Fibroblast of lung (primary cell): ENCODE measurements at places on chromosomes 2 and 18. TPM values are rescaled to one million over a fixed set of nuclear protein-coding genes. Genes with fewer than 3 reads are reported as not detected.

UGT1A4 gene
- polyA plus RNA-seq, result not detected in 2 replicates

GRCh38 chr2:43831543-43832294 lies 6.9 kb downstream of the ABCG5 start:
- H3K27ac ChIP-seq, result no peak overlapping the region
- H3K4me3 ChIP-seq, result peak overlapping the region; percentile 30
- no peaks in the 10 kb centered on the region for H3K4me1 ChIP-seq
- H3K36me3 ChIP-seq, result no peaks in the 10 kb centered on the region
- DNase-seq, result no peak

MTA3 gene
- polyA plus RNA-seq, result 39.3 and 47.7 TPM in 2 replicates

DNA sequence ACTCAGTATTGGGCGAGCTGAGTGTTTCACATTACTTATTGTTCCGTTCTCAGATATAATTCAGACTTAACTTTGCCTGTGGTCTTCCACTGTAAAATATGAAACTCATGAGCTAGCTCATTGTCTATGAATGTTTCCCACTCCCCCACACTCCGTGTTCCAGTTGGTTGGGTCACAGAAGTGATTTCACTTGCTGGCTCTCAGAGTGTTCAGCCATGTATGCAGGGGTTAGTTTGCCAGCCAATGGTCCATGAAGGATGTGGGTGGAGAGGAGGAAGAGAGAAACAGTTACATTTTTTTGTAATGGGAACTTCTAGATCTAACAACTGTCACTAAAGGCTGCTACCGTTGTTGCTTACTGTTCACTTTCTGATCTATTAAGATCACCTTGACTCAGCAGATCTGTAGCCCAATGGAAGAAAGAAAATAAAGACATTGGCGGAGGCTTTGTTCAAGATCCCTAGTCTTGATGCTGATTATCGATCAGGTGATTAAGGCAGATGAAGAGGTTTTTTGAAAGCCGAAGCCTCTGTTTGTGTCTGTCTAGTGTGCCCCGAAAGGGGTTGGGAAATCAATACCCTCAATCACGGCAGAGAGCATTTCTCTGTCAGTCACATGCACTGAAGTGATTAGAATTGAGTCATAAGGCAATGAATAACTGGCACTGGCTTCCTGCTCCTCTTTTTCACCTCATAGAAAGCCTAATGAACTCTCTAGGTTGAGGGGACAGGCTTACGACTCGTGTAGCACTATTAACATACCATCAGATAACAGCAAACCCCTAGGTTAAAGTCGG lies 279.7 kb upstream of the FIGN start:
- no peak overlapping the region for H3K27ac ChIP-seq
- H3K27me3 ChIP-seq, result no peaks in the 10 kb centered on the region
- H3K4me3 ChIP-seq, result no peak overlapping the region
- no peak for DNase-seq
- H3K36me3 ChIP-seq, result no peaks in the 10 kb centered on the region

SCYGR4 gene
- not detected in 2 replicates for polyA plus RNA-seq

DNA sequence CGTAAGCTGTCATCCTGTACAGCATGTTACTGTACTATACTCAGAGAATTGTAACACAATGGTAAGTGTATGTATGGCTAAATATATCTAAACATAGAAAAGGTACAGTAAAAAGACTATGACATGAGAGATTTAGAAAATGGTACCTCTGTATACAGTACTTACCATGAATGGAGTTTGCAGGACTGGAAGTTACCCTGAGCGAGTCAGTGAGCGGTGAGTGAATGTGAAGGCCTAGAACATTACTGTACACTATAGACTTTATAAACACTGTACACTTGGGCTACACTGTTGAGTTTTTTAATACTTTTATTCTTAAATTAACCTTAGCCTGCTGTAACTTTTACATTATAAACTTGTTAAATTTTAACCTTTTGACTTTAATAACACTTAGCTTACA lies 1.5 kb downstream of the DDX18 start:
- H3K36me3 ChIP-seq, result peaks cover 9% of the 10 kb centered on the region
- peak overlapping the region; percentile 97 for H3K4me3 ChIP-seq
- H3K27me3 ChIP-seq, result no peaks in the 10 kb centered on the region
- H3K4me1 ChIP-seq, result peaks cover 2% of the 10 kb centered on the region
- peak overlapping the region; percentile 0 for H3K27ac ChIP-seq
- DNase-seq, result no peak

GRCh38 chr18:13272416-13272815 lies 53.9 kb downstream of the LDLRAD4 start:
- no peak for DNase-seq
- no peaks in the 10 kb centered on the region for H3K27me3 ChIP-seq
- H3K36me3 ChIP-seq, result no peaks in the 10 kb centered on the region

NAT8 gene
- polyA plus RNA-seq, result not detected in 2 replicates

TTC27 gene
- 19.3 and 20.6 TPM in 2 replicates for polyA plus RNA-seq

DNA sequence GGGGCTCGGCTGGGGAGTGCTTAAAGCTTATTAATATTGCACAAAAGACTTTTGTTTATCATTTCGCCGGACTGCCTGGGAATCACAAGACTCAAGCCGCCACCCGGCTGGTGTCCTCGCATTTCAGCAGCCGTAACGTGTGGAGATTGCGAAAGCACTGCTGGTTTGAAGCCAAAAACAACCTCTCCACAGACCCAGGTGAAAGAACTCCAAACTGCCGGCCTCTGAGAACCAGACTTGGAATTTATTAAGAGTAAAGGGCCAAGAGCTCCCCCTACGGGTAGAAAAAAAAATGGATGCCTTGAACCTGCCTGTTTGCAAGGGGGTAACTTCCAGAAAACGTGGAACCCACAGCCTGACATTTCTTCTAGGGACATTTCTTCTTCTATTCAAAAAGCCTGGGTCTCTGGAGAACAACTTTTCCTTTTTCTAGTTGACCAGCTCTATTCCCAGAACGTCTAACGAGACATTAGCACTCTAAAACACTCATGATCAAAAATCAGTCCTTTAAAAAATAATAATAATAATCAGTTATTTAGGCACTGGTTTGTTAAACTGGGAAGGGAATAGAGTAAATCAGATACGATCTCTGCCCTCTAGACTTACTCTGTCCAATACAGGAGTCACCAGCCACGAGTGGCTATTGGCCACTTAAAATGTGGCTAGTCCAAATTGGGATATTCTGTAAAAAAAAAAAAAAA lies 216.3 kb downstream of the C1D start:
- no peak overlapping the region for H3K27ac ChIP-seq
- no peaks in the 10 kb centered on the region for H3K27me3 ChIP-seq
- H3K36me3 ChIP-seq, result no peaks in the 10 kb centered on the region
- H3K4me3 ChIP-seq, result peak overlapping the region; percentile 12
- DNase-seq, result peak; percentile 92

GRCh38 chr2:118202707-118203303 lies 114.5 kb downstream of the INSIG2 start:
- DNase-seq, result peak; percentile 29
- H3K4me3 ChIP-seq, result no peak overlapping the region
- no peaks in the 10 kb centered on the region for H3K36me3 ChIP-seq
- no peak overlapping the region for H3K27ac ChIP-seq
- H3K27me3 ChIP-seq, result no peaks in the 10 kb centered on the region

DNA sequence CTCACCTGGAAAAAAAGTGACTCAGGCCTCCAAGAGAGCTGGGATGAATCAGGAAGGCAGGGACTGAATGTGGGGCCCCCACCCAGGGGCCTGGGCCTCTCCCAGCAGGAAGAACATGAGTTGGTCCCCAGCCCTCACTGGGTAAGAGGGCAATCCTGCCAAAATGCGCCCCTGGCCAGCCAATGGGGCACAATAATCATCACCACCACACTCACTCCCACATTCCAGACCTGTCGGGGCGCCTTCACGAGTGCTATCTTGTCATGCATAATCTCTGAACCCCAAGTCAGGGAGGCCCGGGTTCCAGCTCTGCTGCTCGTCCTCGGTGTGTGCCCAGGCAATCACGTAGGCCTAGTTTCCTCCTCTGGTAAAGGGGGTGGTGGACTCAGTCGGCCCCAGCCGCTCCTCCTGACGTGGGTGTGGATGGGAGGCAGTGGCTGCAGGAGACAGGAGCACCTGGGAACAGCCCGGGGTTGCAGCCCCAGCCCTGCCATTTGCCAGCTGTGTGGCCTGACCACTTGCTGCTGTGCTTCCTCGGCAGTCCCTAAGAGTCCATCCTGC lies 115.1 kb downstream of the CYP26B1 start:
- H3K27ac ChIP-seq, result no peak overlapping the region
- DNase-seq, result no peak
- H3K36me3 ChIP-seq, result no peaks in the 10 kb centered on the region
- no peak overlapping the region for H3K4me3 ChIP-seq
- no peaks in the 10 kb centered on the region for H3K27me3 ChIP-seq

DNA sequence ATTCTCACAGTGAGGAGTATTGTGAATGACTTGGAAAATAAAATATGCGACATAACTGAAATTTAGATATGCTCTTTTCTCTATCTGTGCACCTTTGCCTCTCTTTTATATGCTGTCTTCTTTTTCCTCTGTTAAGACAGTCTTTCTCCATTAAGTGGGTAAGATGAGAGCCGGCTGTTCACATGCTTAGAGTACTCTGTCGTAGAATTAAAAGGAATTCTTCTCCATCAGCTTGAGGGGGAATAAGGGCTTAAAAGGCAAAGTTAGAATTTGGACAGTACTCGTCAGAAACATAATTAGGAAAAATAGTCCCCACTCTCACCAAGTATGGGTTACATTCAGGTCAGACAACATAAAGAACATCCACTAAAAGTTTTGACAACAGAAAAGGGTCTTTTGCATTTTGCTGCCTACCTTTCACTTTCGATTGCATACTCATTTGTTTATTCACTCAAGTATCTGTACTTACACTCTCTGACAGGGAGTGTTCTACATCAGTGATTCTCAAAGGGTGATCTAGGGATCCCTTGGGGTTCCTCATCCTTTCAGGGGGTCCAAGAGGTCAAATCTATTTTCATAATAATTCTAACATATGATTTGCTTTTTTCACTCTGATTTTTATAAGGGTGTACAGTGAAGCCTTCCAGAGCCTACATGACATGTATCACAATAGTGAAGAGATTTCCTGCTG lies 48.0 kb downstream of the ARHGAP15 start:
- no peaks in the 10 kb centered on the region for H3K36me3 ChIP-seq
- H3K4me3 ChIP-seq, result peak overlapping the region; percentile 54
- no peak overlapping the region for H3K27ac ChIP-seq
- peak; percentile 39 for DNase-seq
- H3K27me3 ChIP-seq, result no peaks in the 10 kb centered on the region
- no peaks in the 10 kb centered on the region for H3K4me1 ChIP-seq

DNA sequence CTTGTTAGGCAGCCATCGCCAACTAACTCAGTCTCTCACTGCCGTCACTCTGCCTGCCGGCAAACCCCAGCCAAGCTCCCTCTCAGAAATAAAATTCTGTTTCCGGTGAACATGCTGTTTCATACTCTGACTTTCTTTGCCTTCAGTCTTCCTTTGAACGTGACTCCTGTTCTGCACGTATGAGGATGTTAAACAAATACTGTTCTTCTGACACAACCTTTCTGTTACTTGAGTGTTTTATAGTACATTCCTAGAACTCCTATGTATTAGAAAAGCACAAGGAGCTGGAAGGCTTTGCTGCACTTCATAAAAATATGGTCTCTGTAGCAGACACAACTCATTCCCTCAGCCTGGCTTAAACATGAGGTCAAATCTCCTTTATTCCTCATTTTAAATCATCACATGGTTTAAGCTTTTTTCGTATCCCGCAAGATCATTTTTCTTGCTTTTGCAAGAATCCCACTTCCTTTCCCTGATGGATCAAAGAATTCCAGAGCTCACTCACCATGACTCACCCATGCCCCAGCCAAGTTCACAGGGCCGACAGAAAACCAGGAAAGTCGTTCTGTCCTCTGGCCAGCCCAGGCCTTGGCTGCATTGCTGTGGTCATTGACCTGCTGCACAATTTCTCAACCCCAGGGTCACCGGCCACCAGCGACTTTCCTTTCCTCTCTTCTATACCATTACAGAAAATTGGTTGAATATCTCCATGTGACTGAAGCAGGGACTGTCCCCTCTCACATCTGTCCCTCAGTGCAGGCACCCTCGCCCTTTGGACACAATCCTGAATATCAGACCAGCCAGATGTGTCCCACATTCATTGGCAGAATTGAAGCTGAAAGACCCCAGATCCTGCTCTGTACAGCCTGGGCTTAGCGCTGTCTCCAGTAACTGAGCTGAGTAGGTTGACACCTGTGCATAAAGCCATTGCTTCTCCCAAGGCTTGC lies 183.1 kb upstream of the ARL4C start:
- peak; percentile 99 for DNase-seq
- no peaks in the 10 kb centered on the region for H3K36me3 ChIP-seq
- H3K4me3 ChIP-seq, result peak overlapping the region; percentile 1
- H3K27ac ChIP-seq, result peak overlapping the region; percentile 88
- H3K27me3 ChIP-seq, result no peaks in the 10 kb centered on the region

DNA sequence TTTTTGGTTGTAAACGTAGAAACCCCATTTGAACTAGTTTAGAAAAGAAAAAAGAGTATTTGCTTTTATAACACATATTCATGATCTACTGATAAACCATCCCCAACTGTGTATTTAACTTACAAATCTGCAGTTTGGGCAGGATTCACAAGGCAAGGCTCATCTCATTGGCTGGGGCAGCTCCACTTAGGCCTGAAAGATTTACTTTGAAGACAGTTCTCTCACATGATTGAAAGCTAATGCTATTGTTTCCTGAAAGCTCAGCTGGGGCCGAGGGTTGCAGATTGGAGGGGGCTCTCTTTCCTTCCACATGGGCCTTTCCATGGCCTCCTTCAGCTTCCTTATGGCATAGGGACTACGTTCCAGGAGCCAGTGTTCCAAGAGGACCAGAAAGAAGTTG lies 47.4 kb downstream of the ARHGAP15 start:
- H3K4me3 ChIP-seq, result no peak overlapping the region
- H3K27ac ChIP-seq, result no peak overlapping the region
- no peaks in the 10 kb centered on the region for H3K4me1 ChIP-seq
- DNase-seq, result no peak

IKZF2 gene
- polyA plus RNA-seq, result 4.9 and 6.4 TPM in 2 replicates

- DNase-seq, result no peak
- H3K36me3 ChIP-seq, result no peaks in the 10 kb centered on the region
- H3K4me3 ChIP-seq, result no peak overlapping the region
Measured at GRCh38 chr2:128511731-128512378, 193.2 kb upstream of the HS6ST1 start.

GRCh38 chr2:226524381-226524843 lies 275.2 kb downstream of the IRS1 start:
- no peaks in the 10 kb centered on the region for H3K36me3 ChIP-seq
- peak; percentile 98 for DNase-seq
- H3K27me3 ChIP-seq, result no peaks in the 10 kb centered on the region
- no peak overlapping the region for H3K4me3 ChIP-seq

OXER1 gene
- polyA plus RNA-seq, result 0.03 TPM in 1 of 2 replicates, not detected in the other

GRCh38 chr2:180520921-180521581 lies 459.4 kb upstream of the UBE2E3 start:
- H3K36me3 ChIP-seq, result no peaks in the 10 kb centered on the region
- H3K27ac ChIP-seq, result no peak overlapping the region
- DNase-seq, result peak; percentile 49
- H3K4me3 ChIP-seq, result no peak overlapping the region

PPP1R1C gene
- 0.57 and 0.70 TPM in 2 replicates for polyA plus RNA-seq

- H3K27me3 ChIP-seq, result no peaks in the 10 kb centered on the region
- no peaks in the 10 kb centered on the region for H3K4me1 ChIP-seq
- H3K4me3 ChIP-seq, result no peak overlapping the region
- H3K36me3 ChIP-seq, result peaks cover 3% of the 10 kb centered on the region
Measured at GRCh38 chr18:67509741-67510391, 6.7 kb downstream of the DSEL start.
